Common myeloid progenitor, CD34-positive (primary cell): ENCODE measurements at places on chromosomes 3 and 15.

- DNase-seq = no peak
Measured at GRCh38 chr3:65035246-65035645, 347.4 kb upstream of the ADAMTS9 start.

DNA sequence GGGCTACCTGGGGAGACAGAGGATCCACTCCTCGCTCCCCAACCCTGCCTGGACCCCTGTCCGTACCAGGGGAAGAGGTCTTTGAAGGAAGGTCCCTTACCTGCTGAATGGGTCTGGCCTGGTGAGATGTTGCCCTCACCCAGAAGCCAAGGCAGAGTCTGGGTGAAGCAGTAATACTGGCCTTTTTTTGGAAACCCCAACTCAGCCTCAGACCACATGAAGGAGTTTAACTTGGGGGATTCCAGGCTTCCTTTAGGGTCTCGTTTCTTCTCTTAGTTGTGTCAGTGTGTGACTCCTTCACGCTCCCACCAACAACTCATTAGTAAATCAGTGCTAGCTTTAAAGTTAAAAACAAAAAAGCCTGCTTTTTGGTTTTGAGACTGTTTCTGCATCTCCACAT, 45.6 kb downstream of the RTP1 start:
- no peak for DNase-seq

- DNase-seq = no peak
Measured at GRCh38 chr3:16864610-16865313, 20.0 kb upstream of the PLCL2 start.

DNA sequence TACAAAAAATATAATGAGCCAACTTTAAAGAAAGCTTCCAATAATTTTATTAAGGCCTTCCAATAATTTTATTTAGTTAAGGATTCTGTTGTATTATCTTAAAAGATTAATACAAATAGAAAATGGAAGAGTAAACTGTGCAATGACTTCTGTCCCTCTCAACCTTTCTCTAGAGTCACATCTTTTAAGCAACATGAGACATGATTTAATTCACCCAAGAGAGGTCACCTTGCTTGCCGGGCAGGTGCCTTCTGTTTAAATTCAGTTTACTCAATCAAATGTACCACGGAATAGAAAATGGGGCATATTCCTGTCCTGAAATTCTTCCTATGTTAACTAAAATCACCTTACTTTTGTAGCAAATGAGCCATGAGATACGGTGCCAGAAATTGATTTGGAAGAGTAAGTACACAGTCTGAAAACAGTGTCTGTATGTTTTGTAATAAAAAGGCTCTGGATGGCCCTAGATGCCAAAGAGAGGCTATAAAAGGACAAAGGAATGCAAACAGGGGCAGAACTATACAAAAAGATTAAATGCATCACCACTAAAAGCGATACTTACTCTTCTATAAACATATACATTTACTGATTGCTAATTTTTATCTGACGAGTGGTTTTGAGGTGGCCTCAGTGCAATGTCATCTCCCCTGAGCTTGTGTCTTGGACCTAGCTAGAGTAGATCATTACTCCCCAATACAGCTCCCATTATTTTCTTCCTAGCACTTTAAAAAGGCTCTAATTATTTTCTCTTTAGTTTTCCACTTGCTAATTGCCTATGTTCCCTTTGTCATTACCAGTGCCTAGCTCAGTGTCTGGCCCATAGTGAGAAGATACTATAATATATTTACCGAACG, 134.0 kb downstream of the FHIT start:
- no peak for DNase-seq

DNA sequence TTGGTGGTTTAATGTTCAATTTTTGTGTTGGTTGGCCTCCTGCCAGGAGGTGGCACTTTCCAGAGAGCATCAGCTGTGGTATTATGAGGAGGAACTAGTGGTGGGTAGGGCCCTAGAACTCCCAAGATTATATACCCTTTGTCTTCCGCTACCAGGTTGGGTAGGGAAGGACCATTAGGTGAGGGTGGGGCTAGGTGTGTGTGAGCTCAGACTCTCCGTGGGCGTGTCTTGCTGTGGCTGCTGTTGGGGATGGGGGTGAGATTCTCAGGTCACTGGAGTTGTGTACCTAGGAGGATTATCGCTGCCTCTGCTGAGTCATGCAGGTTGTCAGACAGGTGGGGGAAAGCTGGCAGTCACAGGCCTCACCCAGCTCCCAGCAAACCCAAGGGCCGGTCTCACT, 187.1 kb downstream of the DPH6 start:
- DNase-seq = no peak

DNA sequence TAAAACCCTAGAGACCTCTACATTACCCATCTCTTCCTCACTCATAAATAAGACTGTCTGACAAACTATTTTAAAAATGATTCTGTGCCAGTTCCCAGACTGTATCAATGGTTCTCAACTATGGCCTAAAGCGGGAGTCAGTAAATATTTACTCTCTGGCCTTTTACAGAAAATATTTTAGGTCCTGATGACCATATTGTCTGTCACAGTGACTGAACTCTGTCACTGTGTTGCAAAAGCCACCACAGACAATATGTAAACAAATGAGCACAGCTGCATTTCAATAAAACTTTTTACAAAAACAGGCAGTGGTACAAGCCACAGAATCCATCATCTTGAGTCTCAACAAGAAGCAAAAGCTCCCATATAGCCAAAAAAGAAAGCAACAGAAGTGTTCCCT, 45.4 kb downstream of the PLOD2 start:
- DNase-seq = no peak

- DNase-seq = no peak
Measured at GRCh38 chr15:94375997-94376396, 144.6 kb downstream of the MCTP2 start.

- DNase-seq = no peak
Measured at GRCh38 chr3:65339192-65339740, 651.5 kb upstream of the ADAMTS9 start.

GRCh38 chr15:39797407-39797806, 14.8 kb upstream of the FSIP1 start:
- no peak for DNase-seq

GRCh38 chr3:48951764-48952163, 33.1 kb downstream of the ARIH2 start:
- DNase-seq = no peak

DNA sequence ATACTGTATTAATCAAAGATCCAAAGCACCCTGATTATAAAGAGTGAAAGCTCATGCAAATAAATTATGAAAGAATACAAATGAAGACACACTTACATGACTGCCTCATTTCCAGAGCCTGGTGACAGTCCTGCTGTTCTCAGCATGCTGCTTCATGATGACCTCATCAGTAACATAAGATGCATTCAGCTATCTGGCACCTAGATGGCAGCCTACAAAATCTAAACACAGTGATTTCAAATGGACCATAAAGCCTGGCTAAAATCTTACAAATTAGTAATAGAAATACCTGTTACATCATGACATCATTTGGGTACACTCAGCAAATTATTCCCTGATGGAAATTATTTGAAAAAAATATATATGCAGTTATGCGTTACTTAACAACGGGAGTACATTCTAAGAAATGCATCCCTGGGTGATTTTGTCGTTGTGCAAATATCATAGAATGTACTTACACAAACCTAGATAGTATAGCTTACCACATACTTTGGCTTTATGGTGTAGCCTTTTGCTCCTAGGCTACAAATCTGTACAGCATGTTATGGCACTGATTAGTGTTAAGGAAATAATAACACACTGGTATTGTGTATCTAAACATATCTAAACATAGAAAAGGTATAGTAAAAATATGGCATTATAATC, 207.2 kb downstream of the EPHA3 start:
- DNase-seq = peak; percentile 29

DNA sequence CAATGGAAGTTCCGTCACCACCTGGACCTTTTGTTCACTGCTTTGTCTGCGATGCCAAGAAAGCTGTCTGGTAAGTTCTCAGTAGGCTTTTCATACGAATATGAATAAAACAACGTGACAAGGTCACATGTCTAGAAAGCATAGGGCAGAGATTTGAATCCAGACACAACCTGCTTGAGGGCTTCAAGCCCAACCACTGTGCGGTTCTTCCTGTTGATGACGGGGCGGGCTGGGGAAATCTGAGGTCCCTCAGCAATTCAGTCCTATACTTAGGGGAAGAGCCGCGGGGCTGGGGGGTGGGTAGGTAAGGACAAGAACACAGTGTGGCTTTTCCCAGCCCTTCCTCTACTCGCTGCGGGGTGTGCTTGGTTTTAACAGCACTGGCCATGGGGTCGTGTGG, 32.4 kb upstream of the SMAD3 start:
- DNase-seq = peak; percentile 76

- peak; percentile 11 for DNase-seq
Measured at GRCh38 chr3:185420762-185421161, 57.8 kb downstream of the MAP3K13 start.

DNA sequence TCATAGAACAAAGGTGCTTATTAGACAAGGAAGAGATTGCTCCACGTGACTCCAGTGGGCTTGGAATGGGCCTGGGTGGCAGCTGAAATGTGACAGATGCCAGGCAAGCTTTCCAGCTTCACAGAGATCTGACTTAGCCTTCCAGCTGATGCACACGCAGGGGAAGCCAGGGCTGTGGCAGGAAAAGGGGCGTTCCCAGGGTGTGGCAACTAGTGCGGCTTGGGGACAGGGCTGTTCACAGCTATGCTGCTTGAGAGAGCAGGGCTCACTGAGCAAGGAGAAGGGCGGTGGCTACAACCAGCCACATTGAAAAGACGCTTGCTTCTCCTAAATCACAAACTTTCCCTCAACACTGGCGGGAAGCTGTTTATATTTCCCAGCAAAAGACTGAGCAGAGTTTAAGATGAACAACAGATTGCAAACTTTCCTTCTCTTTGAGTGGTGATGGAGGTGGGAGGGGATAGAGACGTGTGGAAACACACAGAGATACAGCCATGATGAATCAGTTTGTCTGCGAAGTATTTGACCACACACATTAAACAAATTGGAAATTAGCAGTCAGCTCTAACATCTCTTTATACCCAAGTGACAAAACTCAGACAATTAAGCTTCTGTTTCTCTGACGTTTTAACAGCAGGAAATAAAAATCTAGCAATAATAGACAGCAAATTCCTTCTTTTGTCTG, 127.5 kb downstream of the BDH1 start:
- DNase-seq = peak; percentile 69
